ENCODE measurements at places on chromosomes 11 and 22.

DNA sequence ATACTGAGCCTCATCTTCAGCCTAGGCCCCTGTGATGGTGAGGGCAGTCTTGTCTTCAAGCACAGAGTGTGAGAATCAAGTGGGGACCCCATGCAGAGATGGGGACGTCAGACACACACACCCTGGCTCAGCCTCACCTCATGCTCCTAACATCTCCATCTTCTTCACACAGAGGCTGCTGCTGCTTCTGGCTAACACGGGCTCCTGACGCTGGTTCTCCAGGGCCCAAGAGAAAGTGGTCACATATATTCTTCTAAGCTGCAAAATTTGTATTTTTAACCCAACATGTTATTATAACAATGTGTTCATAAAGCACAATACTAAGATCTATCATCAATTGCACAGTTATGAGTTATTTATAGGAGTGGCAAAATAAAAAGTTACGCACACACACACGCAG, 101.2 kb downstream of the VPREB1 start:
- DNase-seq: no peak

DNA sequence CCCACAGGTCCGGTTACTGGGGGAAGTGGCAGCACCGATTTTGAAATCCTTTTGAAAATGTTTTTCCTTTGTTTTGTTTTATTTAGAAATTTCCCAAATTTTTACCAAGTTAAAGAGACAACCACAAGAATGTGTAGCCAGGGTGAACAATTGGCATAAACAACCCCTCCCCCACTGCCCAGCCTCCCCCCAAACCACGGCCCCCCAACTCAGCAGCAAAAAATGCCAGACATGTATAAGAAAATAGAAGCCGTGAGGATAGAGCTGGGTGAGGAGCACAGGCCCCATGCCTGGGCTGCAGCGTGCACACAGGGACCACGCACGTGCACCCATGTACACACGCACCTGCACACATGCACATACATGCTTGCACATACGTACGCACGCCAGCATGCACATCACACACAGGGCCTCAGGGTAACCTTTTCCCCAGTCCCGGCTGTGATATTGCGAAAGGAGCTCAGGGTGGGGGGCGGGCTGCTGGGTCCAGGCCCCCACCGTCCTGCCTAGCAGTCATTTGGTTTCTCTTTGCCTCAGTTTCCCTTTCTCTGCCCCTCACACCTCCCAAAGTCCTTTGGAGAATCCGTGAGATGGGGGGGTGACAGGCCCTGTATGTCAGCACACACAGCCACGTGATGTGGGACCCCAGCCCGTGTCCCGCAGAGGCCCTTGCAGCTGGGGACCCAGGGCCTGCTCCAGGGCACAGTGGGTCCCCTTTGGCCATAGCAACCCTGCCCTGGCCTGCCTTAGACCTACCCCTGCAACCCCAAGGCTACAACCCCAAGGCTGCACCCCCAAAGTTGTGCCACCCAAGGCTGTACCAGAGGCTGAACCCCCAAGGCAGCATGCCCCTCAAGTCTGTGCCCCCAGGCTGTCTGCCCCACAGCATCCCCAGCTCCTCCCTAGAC, 42.9 kb downstream of the IGF2 start:
- DNase-seq: no peak

DNA sequence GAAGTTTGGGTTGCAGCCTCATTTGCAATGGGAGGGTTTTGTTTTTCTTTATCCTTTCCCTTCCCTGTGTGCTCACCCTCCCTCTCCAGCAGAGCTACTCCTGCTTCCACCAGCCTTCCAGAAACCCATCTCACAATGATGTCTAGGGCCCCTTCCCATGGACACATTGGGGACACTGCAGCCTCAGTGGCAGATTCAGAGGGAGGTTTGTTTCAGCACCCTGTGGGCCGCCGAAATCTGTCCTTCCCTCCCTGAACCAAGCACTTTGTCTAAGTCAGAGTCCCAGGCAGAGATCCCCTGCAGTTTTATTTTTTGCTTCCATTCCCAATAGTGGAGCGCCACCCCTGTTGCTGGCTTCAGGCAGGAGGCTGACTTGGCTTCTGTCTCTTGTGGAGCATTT, 8.6 kb upstream of the SYNGR1 start:
- no peak for DNase-seq

- no peak for DNase-seq
Observed at GRCh38 chr11:76313913-76314740, 66.8 kb downstream of the THAP12 start.

DNA sequence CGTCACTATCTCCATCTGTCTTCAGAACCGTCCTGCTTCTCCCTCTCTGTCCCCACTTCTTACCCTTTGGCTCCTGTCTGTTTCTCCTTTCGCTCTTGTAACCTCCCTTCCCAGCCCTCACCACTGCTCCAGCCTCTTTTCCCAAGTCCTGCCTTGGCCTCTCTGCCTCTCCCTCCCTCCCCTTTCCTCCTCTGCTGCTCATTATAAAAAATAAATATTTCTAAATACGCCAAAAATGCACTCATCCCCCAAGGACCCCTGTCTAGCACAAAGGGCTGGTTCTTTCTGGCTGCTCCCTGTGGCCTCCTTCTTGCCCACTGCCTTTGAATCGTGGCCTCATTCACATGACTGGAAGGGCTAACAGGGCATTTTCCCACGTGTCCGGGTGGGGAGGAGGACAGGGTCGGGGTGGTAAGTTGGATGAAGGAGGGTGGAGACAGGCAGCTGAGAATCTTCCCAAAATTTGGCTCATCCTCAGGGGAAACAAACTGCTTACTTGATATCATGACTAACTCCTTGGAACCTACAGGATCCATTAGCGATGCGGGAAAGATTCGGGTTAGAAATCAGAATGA, 26.4 kb upstream of the OAF start:
- DNase-seq: no peak

DNA sequence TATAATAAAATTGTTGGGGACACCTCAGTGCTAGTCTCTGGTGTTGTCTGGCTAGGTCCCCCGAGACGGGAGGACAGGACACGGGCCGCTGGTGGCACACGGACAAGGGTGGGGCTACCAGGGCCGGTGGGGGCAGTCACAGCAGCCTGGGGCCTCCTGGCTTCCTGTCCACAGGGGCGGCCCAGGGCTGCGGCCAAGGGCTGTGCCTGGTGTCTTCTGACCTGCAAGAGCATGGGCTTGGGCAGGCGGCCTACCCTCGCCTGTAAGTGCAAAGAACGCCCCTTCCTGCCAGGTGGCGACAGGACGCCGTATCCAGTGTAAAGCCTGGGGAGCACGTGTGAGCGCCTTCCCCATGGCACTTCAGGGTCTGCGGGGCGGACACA, 3.6 kb downstream of the LRFN4 start:
- DNase-seq: no peak
